ENCODE measurements at places on chromosomes 1 and 21.

DNA sequence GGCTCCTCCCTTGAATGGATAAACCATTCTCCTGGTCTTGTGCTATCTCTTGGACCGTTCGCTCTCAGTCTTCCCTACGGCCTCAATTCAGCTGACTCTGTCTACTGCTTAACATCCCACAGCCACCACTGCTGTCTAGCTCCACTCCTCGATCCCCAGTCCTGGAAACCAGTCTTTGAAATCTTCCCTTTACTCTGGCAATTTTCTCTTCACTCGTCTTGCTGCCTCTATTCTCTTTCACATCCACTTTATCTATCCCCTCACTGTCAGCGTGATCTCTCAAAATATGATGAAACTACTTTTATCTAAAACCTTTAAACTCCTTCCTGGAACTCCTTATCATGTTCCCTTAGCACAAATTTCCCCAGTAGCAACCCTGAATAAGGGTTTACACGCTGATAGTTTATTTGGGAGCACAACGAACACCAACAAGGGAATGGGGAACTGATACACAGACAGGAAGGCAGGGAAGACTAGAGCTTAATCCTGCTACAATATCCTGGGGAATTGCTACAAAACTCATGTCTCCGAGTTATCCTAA is 131.6 kb upstream of the SAMSN1 start:
- H3K27me3 ChIP-seq: no peaks in the 10 kb centered on the region
- H3K4me1 ChIP-seq: peaks cover 16% of the 10 kb centered on the region
- no peak overlapping the region for H3K27ac ChIP-seq
- no peaks in the 10 kb centered on the region for H3K36me3 ChIP-seq
- no peak for DNase-seq

DNA sequence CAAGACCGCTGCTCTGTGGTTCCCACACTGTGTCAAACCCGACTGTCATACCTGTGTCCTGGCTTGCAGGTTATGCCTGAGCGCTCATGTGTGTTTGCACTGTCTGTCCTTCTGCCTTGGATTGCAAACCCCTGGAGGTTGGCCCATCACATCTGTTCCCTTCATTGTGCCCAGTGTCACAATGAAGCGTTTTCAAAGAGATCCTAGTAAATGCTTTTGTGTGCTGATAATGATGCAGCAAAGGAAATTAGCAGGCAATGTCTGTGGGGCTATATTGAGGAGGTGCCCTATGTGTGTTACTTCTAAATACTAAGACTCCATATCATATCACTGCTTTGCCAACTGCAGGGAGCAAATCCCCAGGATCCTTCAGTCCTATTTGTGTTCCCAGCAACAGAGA is 424.4 kb upstream of the NFIA start:
- H3K4me1 ChIP-seq: peaks cover 1% of the 10 kb centered on the region
- no peak overlapping the region for H3K27ac ChIP-seq
- H3K4me3 ChIP-seq: no peak overlapping the region

DNA sequence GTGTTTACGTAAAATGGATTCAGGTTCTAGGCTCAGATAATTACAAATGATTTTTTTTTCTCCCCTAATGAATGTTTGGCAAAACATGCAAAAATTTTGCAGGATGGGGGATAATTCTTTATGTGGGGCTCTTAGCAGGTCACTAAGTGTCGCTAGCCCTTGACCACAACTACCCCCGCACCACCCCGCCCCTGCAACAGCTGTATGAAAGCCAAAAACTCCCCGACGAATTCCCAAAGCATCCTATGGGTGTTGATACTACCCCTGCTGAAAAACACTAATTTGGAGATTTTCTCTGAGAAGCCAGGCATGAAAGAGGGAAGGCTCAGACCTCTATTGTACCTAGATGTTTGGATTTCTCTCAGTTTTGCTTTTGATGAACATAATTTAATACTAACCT is 243.0 kb downstream of the TRABD2B start:
- H3K4me1 ChIP-seq: peaks cover 20% of the 10 kb centered on the region
- no peak overlapping the region for H3K27ac ChIP-seq
- DNase-seq: no peak
- H3K36me3 ChIP-seq: no peaks in the 10 kb centered on the region

DNA sequence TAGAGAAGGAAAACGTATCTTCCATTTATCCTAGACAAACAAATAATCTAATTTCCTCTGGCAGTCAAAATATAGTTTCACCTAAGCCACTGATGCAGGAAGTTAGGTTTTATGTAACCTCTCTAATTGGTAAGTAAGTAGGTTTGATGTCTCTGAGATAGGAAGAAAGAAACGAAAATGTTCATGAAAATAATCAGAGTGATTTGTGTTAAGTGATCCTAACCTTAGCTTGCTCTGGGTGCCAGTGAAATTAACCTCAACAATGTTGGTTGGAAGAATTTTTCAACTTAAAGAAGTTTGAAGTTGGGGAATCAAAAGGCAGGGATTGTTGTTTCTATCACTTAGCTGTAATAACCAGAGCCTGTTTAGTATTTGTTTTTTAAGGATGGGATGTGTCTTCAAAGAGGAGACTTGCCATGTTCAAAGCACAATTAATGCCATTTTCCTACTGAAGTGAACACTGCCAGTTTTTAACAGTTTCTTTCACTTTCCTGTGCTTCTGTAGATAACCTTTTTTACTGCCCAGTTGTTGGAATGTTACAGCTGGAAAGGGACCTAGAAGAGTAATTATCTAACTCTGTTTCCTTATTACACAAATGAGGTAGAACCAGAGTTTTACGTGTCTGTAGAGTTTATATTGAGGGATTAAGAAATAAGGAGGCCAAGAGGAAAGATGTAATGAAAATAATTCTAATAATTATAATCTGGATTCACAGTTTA is 18.4 kb downstream of the HIPK1 start:
- DNase-seq: no peak
- H3K4me3 ChIP-seq: no peak overlapping the region
- H3K4me1 ChIP-seq: peaks cover 26% of the 10 kb centered on the region
- H3K27ac ChIP-seq: peak overlapping the region; percentile 70

DNA sequence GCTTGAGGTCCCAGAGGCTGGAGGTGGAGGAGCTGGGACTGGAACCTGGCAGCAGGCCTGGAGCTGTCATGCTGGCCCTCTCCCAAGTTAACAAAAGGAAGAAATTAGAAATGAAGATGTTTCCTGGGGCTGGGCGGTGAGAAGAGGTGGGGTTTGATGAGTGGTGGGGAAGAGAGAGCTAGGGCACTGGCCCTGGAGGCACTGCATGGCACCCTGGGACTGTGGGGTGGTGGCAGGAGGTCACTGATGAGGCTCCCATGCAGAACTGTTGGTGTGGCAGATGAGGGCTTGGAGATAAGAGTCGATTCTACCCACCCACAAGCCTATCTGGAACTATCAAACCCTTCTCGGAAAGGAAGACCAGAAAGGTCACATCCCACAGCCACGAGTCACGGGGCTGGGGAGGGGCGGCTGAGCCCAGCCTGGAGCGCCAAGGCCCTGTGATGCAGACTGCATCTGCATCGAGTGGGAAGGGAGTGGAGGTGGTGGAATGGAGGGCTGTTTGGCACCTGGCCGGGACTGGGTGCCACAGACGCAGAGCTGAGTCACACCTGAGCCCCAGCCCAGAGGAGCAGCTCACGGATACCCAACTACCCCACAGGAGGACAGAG is 29.4 kb downstream of the MRPL37 start:
- H3K27ac ChIP-seq: peak overlapping the region; percentile 64
- no peak for DNase-seq
- H3K4me3 ChIP-seq: no peak overlapping the region
- H3K36me3 ChIP-seq: peaks cover 36% of the 10 kb centered on the region

DNA sequence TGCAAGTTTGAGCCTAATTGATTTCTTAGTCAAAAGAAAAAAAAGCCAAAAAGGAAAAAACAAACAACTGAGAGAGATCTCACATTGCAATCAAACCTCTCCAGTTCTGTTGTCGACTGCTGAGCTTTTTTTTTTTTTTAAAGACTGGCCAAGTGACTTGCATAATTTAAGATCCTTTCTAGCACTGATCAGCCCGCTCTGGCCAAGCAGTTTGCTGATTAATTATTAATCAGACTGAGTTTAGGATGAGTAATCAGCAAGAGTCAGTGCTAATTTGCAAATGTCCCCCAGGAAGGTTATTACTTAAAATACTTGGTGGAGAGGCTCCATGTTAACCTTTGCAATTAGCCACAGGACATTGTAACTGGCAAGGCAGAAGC is 39.3 kb downstream of the HMGB4 start:
- H3K4me3 ChIP-seq: no peak overlapping the region
- no peak overlapping the region for H3K27ac ChIP-seq
- H3K4me1 ChIP-seq: no peaks in the 10 kb centered on the region
- H3K36me3 ChIP-seq: no peaks in the 10 kb centered on the region

- DNase-seq: no peak
- no peaks in the 10 kb centered on the region for H3K36me3 ChIP-seq
- H3K27ac ChIP-seq: no peak overlapping the region
- no peak overlapping the region for H3K4me3 ChIP-seq
These were observed 504.1 kb upstream of the ADGRL2 start for GRCh38 chr1:81296601-81297000.

DNA sequence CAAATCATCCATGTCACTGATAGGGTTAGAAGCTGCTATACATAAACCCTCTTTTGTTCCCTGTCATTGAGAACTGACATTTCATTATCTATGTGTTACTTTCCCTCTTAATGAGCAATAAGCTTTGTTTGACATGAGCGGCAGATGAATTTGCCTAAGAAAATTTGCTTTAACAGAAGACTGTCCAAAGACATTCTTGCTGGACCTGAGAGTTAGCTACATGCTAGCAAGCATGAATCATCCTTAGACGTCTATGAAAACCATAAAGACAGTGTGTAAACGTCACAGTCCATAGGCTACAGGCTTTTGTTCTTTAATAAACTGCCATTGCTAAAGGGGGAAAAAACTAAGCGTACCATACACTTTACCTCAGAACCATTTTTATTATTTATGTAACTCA is 73.1 kb downstream of the TNFSF4 start:
- H3K4me1 ChIP-seq: peaks cover 28% of the 10 kb centered on the region
- DNase-seq: no peak
- peak overlapping the region; percentile 35 for H3K27ac ChIP-seq
- no peak overlapping the region for H3K4me3 ChIP-seq
- H3K27me3 ChIP-seq: no peaks in the 10 kb centered on the region
- H3K36me3 ChIP-seq: no peaks in the 10 kb centered on the region

DNA sequence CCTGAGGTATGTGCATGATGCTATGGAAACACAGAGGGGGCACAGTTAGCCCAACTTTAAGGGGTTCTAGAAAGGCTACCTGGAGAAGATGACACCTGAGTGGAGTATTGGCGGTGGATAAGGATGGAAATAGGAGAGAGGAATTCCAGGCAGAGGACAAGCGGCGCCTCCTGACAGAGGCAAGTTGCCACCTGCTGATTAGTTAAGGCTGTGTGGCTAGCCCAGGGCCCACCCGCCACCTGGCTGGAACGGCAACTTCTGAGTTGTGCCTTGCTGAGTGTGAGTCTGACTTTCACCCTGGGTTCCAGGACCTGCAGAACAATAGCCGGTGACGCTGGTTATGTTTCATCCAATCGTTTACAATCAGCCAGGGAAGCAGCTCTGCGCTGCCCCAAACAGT is 126.9 kb upstream of the LMO4 start:
- H3K4me1 ChIP-seq: peaks cover 9% of the 10 kb centered on the region
- H3K27ac ChIP-seq: no peak overlapping the region
- H3K27me3 ChIP-seq: peaks cover 42% of the 10 kb centered on the region

DNA sequence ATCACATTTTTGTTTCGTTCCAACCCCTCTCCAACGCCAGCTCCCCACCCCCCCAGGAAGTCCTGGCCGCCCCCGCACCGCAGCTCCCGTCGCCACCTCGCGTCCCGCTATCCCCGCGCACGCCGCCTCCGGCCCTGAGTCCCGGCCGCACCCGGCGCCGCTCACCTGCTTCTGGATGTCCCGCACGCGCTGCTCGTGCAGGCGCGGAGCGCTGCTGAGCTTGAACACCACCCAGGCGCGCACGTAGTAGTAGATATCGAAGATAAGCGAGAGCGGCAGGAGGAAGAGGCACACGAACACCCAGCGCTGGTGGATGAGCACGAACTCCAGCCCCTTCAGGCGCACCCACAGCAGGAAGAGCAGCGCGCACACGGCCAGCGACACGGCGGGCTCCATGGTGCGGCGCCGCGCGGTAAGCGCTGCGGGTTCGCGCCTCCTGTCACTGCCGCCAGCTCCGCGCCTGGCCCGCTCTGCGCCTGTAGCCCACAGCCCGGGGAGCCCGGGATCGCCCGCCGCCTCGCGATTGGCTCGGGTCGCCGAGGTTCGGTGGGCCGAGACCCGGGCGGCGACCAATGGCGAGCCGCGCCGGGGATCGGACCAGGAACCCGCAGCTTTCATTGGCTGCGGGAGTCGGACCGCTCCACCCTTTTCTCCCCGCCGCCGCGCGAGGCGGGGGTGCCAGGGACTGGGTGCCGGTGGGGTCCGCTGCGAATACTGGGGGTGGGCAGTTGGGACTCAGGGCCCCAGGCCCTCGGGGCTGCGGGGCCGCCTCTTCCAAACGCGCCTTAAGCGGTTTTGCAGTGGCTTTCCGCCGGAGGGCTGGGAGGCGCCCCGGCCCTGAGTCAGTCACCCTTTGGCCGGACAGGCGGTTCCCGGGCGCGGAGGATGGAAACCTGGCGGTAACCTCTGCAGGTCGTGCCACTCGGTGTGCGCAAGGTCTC is at the start of gene DHCR24:
Gene DHCR24, minus strand, starts transcription at position 472 of the 941 bp plus-strand sequence. Its CDS starts 76 bp downstream, at position 396.
- H3K36me3 ChIP-seq: peaks cover 15% of the 10 kb centered on the region
- DNase-seq: peak; percentile 85
- H3K27me3 ChIP-seq: no peaks in the 10 kb centered on the region
- H3K4me3 ChIP-seq: peak within 1 kb of the TSS; percentile 93
- peaks cover 48% of the 10 kb centered on the region for H3K4me1 ChIP-seq

DNA sequence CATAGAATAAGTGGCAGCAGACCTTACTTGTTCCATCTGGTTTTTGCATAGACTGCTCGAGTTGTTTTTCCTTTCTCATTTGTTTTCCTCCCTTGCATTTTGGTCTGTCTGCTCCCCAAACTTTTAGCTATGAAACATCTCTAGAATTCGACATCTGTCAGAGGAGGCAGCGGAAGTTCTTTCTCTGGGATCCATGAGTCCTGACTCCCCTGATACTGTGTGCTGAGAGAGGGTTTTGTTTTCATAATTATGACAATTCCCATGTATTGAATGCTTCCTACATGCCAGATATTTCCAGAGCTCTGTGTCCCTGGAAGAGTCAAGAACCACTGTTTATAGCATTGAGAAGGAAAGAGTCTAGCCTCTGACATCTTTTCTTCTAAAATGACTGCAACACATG is 172.6 kb downstream of the KIF26B start:
- no peaks in the 10 kb centered on the region for H3K36me3 ChIP-seq
- no peak overlapping the region for H3K27ac ChIP-seq
- no peak for DNase-seq

- no peak overlapping the region for H3K27ac ChIP-seq
- no peaks in the 10 kb centered on the region for H3K4me1 ChIP-seq
- H3K4me3 ChIP-seq: no peak overlapping the region
These were observed 12.9 kb downstream of the GPA33 start for GRCh38 chr1:167077128-167077867.

DNA sequence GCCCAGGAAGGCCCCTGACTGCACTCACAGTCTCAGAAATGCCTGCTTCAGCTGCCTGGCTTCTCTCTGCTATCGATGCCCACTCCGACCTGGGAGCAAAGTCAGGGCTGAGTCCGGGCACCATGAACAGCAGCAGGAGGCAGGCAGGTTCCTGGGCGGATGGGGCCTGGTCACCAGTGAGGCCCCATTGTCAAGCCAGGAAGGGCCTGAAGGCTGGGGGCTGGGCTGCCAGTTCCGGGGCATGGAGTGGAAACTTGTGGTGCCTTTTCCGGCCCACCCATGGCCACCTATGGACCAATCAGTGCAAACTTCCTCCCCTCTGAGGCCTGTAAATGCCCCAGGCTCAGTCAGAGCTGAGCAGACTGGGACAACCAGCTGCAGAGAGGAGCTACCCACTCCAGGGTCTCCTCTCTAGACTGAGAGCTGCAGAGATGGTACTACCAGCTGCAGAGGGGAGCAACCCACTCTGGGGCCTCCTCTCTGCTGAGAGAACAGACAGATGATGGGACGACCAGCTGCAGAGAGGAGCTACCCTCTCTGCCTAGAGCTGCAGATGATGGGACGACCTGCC is 286.5 kb downstream of the SMYD3 start:
- no peak for DNase-seq
- no peak overlapping the region for H3K27ac ChIP-seq
- no peaks in the 10 kb centered on the region for H3K27me3 ChIP-seq
